Tibial artery (tissue), 4 donors: ENCODE measurements at places on chromosomes 2 and 18.

DNA sequence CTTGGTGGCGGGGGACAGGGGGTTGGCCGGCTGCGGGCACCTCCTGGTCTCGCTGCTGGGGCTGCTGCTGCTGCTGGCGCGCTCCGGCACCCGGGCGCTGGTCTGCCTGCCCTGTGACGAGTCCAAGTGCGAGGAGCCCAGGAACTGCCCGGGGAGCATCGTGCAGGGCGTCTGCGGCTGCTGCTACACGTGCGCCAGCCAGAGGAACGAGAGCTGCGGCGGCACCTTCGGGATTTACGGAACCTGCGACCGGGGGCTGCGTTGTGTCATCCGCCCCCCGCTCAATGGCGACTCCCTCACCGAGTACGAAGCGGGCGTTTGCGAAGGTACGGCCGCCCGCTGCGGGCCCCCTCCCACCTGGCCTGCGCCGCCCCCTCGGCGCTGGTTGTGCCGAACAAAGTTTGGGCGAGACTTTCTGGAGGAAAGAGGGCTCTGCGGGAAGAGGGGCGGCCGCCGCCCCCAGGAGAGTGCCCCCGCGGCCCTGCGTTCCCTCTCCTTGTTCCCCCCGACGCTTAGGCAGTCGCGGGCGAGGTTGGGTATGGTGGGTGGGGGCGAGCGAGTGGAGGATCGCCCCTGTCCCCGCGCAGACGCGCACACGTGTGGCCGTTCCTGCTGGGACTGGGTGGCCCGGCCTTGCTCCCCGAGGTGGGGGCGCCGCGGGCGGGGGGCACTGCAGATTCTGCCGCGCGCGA lies 866 bp downstream of the CRIM1 start:
- DNase-seq = no peak

- DNase-seq = no peak
Observed at GRCh38 chr2:120319123-120319522, 26.8 kb upstream of the INHBB start.

GRCh38 chr18:57982372-57983021 lies 61.5 kb upstream of the NEDD4L start:
- no peak for DNase-seq

DNA sequence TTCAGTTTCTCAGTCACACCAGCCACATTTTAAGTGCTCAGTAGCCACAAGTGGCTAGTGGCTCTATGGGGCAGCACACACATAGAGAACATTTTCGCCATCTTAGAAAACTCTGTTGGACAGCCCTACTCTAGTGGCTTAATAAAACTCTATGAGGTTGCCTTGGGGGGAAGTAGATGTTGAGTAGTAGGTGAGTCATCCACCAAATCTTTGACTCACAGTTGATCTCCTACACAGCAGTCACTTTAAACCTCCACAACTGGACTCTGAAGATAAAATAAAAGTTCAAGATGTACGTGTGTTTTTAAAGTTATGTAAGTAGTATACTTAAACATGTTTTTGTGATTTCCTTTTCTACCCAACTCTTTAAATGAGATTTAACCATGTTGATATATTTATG lies 379.0 kb downstream of the SETBP1 start:
- DNase-seq = no peak

DNA sequence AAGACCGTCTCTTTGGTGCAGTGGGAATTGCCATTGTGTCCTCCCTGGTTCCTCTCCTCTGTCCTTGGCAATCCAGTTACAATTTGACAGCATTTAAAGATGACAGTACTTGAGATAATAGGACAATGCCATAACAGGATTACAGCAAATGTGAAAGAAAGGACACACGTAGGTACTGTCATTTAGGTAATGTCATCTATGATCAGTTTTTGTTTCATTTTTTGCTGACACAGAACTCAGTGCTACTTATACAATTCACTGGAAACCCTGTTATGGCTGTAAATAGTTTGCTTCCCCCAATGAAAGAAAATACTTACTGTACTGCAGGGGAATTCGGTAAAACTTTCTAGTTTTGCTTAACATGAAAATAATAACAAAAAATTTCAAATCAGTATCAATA lies 65.2 kb downstream of the BCL11A start:
- DNase-seq = no peak

DNA sequence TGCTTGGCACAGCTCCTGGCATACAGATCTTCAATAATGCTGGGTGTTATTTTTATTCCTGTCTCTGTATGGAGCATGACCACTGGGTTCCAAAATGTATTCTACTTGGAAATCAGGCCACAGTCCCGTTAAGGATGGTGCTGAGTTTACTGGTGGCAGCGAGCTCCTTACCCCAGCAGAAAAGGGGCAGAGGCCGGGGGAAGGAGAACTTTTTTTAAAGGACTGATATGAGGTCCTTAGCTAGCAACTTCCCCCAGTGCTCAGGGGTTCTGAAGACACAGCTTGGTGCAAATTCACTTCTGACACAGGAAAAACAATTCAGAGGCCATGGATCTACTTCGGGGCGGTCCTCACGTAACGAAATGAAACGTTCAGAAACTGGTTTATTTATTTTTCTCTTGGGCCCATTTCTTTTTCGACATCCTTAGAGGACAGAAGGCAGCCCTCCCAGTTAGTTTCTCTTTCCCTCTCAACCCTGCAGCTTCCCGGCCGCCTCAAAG lies 872 bp downstream of the RDH14 start:
- DNase-seq = peak; percentile 60

GRCh38 chr2:209382775-209383174 lies 41.1 kb upstream of the MAP2 start:
- no peak for DNase-seq

DNA sequence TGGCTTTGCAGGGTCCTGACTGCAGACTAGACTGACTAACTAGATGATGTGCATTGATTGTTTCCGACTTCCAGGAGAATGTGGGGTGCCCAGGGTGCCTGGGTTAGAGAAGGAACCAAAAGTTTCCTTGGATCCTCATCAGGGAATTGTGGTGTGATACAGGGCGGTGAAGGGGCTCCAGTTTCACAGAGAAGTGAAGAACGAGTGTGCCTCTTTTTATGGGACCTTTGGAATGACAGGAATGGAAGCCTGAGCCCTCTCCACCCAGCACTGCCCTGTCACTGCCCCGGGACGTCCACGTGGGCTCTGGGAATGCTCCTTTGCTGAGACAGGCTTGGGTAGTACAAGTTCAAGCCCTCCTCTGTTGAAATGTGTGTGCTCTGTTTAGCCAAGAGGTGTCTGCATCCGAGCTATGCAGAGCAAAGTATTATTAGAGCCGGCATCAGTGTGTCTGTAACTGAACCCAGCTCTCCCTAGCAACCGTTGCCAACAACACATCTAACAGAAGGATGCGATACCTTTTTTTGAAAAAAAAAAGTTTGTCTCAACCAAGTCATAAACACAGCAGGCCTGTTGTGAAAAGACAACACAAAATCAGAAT lies 183.6 kb downstream of the SMAD7 start:
- no peak for DNase-seq

- DNase-seq = no peak
Observed at GRCh38 chr2:36338124-36338826, 17.3 kb upstream of the CRIM1 start.

DNA sequence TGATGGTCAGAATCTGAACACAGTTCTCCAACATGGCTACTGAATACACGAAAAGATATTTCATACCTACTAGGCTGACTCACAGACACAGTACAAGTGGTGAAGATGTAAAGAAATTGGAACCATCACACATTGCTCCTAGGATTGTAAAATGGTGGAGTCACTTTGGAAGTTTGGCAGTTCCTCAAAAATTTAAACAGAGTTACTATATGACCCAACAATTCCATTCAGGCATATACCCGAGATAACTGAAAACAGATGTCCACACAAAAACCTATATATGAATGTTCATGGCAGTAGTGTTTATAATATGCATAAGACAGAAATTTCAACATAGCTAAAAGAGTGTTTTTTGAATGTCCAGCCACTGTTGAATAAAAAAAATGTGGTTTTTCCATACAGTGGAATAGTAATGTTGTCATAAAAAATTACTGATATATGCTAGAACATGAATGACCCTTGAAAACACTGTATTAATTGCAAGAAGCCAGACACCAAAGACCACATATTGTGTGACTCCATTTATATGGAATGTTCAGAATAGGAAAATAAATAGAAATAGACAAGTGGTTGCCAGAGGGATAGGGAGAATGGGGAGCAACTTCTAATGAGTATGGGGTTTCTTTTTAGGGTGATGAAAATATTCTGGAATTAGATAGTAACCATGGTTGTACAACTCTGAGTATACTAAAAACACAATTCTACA lies 10.1 kb downstream of the RMP24 start:
- no peak for DNase-seq

DNA sequence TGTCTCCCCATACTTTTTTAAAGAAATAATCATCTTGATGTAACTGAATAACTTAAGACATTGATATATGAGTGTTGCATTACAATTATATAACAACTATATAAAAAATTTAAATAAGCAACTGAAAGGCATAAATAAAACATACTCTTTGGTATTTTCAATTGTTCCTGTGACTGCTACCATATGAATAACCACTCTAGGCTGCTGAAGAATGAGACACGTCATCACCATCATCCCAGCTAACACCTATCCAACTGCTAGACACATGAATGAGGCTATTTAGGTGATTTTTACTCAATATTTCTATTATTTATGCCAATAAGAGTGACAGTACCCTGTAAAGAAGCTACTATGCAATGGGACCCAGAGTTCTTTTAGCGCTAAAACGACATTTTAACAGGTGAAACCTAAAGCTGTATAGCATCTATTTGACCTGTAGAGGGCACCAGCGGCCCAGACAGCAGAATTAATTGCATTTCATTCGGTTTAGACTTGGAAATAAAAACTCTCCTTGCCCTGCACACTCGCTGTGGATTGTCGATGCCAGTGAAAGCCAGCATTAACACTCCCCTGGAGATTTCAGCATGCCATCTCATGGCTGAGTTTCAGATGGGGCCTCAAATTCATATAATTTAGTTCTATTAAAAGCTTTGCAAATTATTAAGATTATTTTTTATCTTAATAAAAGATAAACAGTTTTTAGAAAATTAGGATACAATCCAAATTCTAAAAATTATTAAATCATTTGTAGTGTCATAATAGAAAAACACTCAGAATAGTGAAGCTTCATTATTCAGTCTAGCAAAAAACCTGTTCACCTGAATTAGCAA lies 89.4 kb upstream of the MAP2 start:
- peak; percentile 25 for DNase-seq

DNA sequence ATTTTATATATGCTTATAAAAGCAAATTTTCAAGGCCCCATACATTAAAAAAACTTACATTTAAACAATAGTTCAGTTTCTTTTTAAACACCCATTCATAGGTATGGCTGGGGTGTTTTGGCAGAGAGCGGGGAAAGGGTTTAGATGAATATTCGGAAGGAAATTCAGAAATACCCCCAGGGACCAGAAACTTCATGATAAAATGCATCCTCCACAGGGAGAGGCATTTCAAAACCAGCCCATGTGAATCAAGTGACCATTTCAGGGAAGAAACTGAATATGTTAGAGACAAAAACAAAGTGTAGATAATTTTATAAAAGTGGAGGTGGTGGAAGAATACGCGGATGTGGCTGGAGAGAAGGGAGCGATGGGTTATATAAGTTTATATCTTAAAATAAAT lies 327.1 kb downstream of the TGIF1 start:
- no peak for DNase-seq

DNA sequence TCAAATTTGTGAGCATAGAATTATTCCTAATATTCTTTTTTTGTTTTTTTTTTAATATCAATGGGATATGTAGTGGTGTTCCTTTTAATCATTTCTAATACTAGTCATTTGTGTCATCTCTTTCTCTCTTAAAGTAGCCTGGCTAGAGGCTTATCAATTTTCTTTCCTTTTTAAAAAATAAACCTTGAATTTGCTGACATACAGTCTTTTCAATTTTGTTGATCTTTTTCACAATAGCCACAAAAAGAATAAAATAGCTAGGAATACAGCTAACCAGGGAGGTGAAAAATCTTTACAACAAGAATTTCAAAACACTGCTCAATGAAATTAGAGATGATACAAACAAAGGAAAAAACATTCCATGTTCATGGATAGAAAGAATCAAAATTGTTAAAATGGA lies 192.6 kb downstream of the ARL6IP6 start:
- DNase-seq = no peak

DNA sequence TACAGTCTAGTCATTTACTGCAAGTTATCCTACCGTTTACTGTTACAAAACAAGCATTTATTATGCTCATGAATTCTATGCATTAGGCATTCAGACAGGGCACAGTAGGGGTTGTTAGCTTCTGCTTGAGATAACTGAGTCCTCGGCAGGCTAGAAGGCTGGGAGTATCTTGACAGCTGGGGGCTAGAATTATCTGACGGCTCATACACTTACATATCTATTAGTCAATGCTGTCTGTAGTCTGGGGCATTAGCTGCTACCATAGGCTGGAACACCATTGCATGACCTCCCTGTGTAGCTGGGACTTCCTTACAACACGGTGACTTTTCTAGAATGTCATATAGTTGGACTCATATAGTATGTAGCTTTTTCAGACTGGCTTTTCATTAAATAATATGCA lies 61.9 kb upstream of the ALK start:
- no peak for DNase-seq

- peak; percentile 76 for DNase-seq
Observed at GRCh38 chr2:7692657-7693161, 775.5 kb downstream of the RNF144A start.

GRCh38 chr2:149363958-149364357 lies 33.6 kb downstream of the LYPD6 start:
- DNase-seq = no peak

DNA sequence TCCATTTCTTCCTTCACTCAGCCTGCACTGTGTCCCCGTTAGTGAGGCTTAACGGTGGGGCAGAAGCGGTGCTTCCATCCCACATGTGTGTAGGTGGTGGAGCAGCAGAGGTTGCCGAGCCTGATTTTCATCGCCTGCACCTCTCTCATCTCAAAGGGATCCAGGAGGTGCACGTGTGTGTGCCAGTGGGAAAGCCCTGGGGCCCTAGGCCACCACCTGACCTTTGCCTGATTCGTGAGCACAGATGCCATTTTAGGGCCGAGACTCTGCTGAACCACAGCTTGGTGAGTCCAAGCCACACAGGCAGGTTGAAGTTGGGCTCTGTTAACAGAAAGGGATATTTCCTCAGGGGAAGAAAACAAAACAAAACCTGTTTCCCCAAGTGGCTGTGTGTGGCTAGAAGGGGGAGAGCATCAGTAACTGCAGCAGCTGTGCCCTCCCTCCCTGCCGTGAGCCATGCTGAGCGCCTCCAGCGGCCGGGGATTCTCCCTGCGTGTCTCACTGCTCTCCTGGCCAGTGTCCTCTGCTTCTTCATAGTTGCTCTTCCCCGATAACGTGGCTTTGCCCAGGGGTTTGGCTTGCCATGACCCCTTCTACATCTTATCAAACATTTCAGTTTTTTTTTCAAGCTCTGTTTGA lies 81.5 kb downstream of the MAPRE2 start:
- no peak for DNase-seq

DNA sequence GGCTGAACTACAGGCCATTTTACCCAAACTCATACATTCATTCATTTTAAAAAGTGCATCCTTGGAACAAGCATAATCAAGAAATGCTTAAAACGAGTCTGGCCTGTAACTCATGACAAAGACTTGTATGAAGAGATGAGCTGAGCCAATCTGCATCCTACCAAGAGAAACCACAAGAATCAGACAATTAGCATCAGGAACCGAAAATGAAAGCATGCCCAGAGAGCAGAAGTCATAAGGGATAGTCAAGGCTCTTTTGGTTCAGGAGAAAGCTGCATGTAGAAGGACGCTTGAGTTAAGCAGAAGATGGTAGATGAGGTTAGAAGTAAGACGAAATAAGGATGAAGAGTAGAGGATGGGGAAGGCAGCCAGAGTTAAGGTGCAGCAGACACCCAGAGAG lies 137.0 kb upstream of the CTNNA2 start:
- DNase-seq = no peak
